Activated T-helper 1 cell treated with anti-CD3 and anti-CD28 coated beads, Interleukin-12 subunit alpha, Interleukin-12 subunit beta, Interleukin-2, Interleukin-4 antibody, amounts not matched to agents 30 ng/mL and 10 ng/mL and 1 ng/mL, durations not matched to agents 14 hours and 24 hours and 36 hours (primary cell): ENCODE measurements at places on chromosomes 3 and 15. TPM values are rescaled to one million over a fixed set of nuclear protein-coding genes. Genes with fewer than 3 reads are reported as not detected.

CFAP20DC gene
- total RNA-seq = 0.86 and 1.2 TPM in 2 replicates

FOXB1 gene
- 1.2 and 1.3 TPM in 2 replicates for total RNA-seq

RPP14 gene
- total RNA-seq = 22.7 and 23.4 TPM in 2 replicates

SNX22 gene
- total RNA-seq = 0.99 and 1.1 TPM in 2 replicates

ATP2B2 gene
- not detected in 2 replicates for total RNA-seq

STRA6 gene
- 0.23 TPM in 1 of 2 replicates, not detected in the other for total RNA-seq

GOLGA8T gene
- 0.22 TPM in 1 of 2 replicates, not detected in the other for total RNA-seq

PLSCR1 gene
- total RNA-seq = 98.9 and 101 TPM in 2 replicates

WDR93 gene
- total RNA-seq = not detected in 2 replicates

AP3B2 gene
- 0.21 TPM in 1 of 2 replicates, not detected in the other for total RNA-seq

CASR gene
- total RNA-seq = not detected in 2 replicates

PYGO1 gene
- total RNA-seq = not detected in 2 replicates

RPN1 gene
- total RNA-seq = 190 and 194 TPM in 2 replicates

MINDY4B gene
- total RNA-seq = not detected in 2 replicates

CRYBG3 gene
- total RNA-seq = 6.5 and 6.8 TPM in 2 replicates

MYL3 gene
- total RNA-seq = not detected in 2 replicates

NANOGP8 gene
- not detected in 2 replicates for total RNA-seq

ABHD2 gene
- total RNA-seq = 66.5 and 66.7 TPM in 2 replicates

CSNK1G1 gene
- 31.3 and 33.2 TPM in 2 replicates for total RNA-seq

TGM5 gene
- total RNA-seq = not detected in 2 replicates

CPLX3 gene
- 0.17 and 0.29 TPM in 2 replicates for total RNA-seq

TMEM87A gene
- 42.3 and 46.2 TPM in 2 replicates for total RNA-seq

ADAMTS17 gene
- 0.83 and 1.3 TPM in 2 replicates for total RNA-seq

ROPN1 gene
- total RNA-seq = not detected in 2 replicates

P3H2 gene
- total RNA-seq = not detected in 2 replicates

CLEC3B gene
- not detected in 2 replicates for total RNA-seq

OXTR gene
- total RNA-seq = 1.0 and 1.2 TPM in 2 replicates

PTH1R gene
- not detected in 2 replicates for total RNA-seq

IQCH gene
- 0.88 and 1.2 TPM in 2 replicates for total RNA-seq

RTP4 gene
- total RNA-seq = 3.4 and 4.0 TPM in 2 replicates

ZNF662 gene
- 0.23 and 0.47 TPM in 2 replicates for total RNA-seq

HEG1 gene
- 43.7 and 45.1 TPM in 2 replicates for total RNA-seq

LRRC31 gene
- total RNA-seq = not detected in 2 replicates

NEK10 gene
- 0.54 and 0.57 TPM in 2 replicates for total RNA-seq

CHRM5 gene
- not detected in 2 replicates for total RNA-seq

LRRC49 gene
- not detected in 2 replicates for total RNA-seq

ITIH1 gene
- total RNA-seq = not detected in 2 replicates

MORC1 gene
- not detected in 2 replicates for total RNA-seq

RAD51 gene
- 62.0 and 62.4 TPM in 2 replicates for total RNA-seq
